ENCODE measurements at places on chromosomes 1 and 21.

DNA sequence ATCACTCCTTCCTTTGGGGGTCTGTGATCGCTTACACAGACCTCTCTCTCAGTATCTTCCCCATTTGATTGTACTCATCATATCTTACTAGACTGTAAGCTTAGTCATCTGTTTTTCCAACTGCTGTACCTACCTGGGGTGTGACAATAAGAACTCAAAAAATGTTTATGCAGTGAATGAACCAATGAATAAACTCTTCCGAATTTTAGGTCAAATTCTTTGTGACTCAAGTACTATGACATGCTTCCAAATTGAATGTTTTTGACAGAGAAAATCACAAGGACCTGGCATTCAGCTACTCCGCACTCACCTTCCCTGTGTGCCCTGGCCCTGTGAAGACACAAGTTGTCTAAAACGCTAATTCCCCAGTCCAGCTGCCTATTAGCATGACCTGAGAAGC lies 42.1 kb downstream of the TMCO4 start:
- DNase-seq, result no peak

DNA sequence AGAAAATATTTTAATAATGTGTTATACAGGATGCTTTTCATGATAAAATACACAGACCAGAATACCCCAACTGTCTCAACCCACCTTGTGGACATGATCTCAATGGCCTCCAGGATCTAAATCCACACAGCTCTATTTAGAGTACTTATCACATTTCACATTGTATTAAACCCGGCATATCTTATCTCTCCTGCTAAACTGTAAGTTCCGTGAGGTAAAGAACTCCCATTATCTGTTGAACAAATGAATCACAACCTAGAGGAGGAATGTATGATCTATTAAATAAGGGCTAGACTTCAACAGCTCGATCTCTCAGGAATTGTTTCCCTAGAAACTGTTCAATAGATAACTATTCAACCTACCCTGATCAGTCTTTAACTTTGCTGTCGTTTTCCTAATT lies 6.9 kb downstream of the ETV3 start:
- DNase-seq, result no peak

- no peak for DNase-seq
Observed at GRCh38 chr1:58855274-58856165, 71.7 kb upstream of the JUN start.

GRCh38 chr1:180501865-180502360 lies 464 bp downstream of the ACBD6 start:
- no peak for DNase-seq

DNA sequence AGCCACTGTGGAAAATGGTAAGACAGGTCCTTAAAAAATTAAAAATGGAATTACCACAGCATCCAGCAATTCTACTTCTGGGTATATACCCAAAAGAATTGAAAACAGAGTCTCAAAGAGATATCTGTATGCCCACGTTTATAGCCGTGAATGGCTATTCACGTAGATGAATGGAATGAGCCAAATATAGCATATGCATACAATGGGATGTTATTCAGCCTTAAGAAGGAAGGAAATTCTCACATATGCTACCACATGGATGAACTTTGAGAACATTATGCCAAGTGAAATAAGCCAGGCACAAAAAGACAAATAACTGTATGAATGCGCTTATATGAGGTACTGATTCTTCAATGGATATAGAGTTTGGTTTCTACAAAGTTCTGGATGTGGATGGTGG lies 134.5 kb upstream of the KCNE2 start:
- no peak for DNase-seq

GRCh38 chr1:41537788-41538351 lies 53.4 kb upstream of the EDN2 start:
- peak; percentile 59 for DNase-seq

DNA sequence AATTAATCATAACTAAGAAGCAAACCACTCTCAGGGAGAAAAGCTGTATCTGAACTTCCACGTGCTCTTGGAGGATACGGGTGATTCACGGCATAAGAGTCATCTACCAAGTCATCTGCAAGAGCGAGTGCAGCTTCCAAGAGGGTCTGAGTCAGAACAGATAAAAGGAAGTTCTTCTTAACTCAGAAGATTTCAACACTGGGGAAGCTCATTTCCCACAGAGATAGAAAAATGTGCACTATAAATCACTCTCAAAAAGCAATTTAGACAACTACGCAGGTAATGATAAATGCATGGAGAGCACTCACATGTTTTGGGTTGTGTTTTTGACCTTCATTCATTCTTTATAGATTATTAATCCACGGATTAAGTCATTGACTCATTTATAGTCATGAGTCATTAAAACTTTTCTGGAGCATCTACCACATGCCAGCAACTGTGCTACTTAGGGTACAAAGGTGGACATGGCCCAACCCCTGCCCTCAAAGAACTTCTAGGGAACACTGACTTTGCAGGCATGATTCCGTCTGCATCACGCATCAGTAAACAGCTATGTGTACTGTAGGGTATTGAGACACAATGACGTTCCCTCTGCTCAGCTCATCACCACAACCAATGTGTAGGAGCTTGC lies 20.8 kb downstream of the KCNJ15 start:
- peak; percentile 32 for DNase-seq

DNA sequence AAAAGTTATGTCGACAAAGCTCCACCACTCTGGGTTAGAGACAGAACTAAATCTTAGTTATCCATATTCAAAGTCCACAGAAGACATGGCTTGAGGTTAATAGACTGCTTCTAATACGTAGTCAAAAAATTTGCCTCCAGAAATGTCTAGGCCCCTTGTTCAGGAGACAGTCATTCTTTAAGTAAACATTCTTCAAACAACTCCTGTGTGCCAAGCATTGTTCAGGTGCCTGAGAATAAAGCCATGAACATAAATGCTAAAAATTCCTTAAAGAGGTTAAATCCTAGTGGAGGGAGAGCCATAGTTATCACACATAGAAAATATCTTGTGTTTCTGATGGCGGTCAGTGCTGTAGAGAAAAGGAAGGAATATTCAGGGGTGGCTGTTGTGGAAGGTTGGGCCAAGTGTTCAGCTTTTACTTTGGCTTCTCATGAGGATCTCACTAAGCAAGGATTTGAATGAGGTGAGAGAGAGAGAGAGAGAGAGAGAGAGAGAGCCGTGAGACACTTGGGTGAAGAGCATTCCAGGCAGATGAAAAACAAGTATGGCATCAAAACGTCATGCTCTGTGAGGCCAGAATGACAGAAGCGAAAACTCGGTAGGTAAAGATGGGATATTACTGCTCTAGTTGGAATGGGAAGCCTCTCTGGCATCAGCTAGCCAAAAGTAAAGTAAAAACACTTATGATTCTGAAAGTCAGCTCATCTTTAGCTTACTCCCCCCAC lies 187.1 kb downstream of the GREM2 start:
- DNase-seq, result no peak

DNA sequence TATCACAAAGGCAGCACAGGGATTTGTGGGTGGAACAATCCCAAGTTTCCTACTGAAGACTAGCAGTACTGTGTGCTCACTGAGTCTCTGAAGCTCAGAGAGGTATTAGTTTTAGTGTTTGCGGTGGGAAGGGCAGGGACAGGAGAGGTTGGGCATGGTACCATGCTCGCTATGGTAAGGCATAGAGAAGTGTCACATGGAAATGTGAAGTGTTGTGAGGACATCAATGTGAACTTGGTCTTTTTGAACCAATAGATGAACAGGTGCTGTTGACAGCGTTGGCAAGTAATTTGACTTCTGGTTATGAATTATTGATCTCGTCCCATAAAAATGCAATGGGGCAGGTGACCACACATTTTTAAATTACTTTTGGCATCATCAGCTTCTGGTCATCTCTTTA lies 55.8 kb upstream of the ADAMTS1 start:
- no peak for DNase-seq

GRCh38 chr1:221630236-221630635 lies 111.7 kb downstream of the DUSP10 start:
- no peak for DNase-seq

- no peak for DNase-seq
Observed at GRCh38 chr1:19793360-19794046, 6.2 kb downstream of the TMCO4 start.

GRCh38 chr1:65371544-65371943 lies 48.9 kb upstream of the LEPR start:
- DNase-seq, result no peak

DNA sequence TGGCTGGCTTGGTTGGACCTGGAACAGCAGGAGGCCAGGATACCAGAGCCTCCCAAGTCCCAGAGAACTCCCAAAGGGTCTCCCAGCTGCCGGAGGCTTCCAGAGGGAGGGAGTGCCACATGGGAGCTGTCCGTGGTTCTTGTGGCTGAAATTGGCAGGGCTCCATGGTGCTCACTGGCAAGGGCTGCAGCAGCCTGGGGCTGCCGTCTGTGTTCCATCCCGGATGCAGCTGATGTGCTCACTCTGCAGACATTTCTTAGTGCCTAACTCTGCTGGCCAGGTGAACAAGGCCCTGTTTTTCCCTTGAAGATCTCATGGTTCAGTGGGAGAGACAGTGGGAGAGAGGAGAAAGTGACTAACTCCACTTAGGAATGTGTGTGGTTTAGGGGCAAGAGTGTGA lies 261.1 kb downstream of the CAMTA1 start:
- peak; percentile 78 for DNase-seq

DNA sequence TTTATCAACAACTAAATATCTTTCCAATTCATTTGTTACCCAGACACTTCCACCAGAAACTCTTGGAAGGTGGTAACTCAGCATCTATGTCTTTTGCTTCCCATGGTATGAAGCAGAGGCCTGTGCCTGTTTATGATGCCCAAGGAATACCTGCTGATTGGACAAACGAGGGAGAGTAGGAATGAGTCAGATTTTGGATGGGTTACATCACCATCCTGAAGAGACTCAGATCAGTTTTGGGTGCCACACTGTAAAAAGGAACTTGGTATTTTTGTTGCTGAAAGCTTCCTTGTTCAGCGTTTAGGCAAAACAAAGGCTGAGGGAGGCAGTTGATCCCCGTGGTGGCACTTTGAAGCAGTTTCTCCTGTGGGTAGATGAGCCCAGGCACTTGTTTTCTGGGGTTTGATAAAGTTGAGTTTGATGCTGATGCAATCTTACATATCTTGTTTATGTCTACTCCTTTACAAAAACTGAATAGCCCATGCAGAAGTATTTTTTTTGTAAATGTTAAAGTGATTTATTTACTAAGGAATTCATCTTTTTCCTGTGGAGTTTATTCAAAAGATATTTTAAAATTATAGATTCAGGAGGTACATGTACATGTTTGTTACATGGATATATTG lies 26.7 kb upstream of the CYP4X1 start:
- DNase-seq, result no peak

GRCh38 chr1:38541223-38541622 lies 318.3 kb downstream of the RRAGC start:
- DNase-seq, result no peak

GRCh38 chr1:206792939-206793607 lies 20.8 kb upstream of the IL10 start:
- DNase-seq, result no peak

DNA sequence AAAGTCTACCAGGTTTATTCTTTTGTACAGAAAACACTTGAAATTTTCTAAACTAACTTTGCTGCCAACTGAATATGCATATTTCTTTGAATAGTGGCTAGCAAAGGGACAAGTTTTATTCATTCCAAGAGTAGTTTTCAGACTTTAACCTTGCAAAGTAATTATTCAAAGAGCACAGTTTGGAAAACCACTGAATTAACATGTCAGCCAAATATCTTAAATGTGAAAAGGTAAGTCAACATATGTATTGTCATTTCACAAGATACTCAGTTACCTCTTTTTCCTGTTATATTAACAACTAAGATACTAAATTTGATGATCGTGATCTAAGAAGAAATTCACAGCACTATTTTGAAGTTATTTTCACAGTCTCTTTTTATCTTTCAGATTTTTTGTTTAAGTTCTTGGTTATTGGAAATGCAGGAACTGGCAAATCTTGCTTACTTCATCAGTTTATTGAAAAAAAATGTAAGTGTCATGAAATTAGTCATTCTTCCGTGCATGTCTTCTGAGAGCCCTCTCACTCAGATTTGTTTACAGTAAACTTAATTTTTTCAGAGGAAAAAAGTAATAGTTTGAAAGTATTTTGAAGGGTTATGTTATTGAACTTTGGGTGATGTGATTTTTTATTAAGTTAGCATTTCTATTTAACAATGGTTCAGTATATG lies 15.3 kb downstream of the RAB4A start:
- no peak for DNase-seq

DNA sequence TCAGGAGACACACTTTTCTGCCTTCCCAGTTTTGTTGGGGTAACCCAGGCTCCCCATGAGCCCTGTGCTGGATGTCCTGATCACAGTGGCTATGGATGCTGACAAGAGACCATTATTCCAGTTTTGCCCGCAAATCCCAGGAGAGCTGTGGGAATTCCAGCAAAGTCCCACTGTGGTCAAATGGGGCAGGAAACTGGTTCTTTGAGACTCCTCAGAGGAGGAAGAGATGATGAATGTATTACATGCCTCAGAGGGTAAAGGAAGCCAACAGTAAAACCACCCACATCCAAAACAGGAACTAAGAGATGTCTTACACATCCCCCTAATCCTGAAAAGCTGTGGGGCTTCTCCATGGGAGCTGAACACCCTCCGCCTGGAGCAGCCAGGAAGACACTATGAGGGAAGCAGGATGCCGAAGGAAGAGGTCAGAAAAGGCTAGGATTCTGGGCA lies 12.8 kb upstream of the MPZL1 start:
- DNase-seq, result no peak

GRCh38 chr1:5455056-5455455 lies 537.2 kb downstream of the NPHP4 start:
- DNase-seq, result no peak

- DNase-seq, result no peak
Observed at GRCh38 chr1:227185291-227185690, 133.0 kb downstream of the CDC42BPA start.

GRCh38 chr1:70675737-70676156 lies 264.7 kb downstream of the CTH start:
- peak; percentile 9 for DNase-seq

- no peak for DNase-seq
Observed at GRCh38 chr1:182634306-182635072, 30.3 kb upstream of the RGS16 start.

DNA sequence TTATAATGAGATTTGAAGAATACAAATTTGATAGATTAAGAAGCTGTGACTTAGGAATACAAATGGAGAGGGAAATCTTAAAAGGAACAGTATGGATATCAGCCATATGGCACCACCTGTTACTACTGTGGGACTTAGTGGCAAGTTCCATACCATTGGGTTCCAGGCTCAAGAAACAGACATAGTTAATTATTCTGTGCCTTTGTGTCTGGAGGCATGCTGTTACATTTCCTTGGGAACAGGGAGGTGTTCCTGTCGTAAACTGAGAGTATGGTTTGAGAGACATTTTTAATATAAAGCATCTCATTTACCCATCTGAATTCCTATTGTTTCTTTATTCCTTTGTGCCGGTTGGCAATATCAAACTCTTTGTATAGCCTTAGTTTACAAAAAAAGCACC lies 15.2 kb downstream of the PLA2G4A start:
- no peak for DNase-seq

GRCh38 chr1:210629276-210629675 lies 300.6 kb downstream of the HHAT start:
- DNase-seq, result no peak

GRCh38 chr1:214928574-214928973 lies 154.0 kb upstream of the KCNK2 start:
- DNase-seq, result no peak

Data from stomach (tissue), 19 donors.